Brain (organoid and tissue), 16 donors: ENCODE measurements at places on chromosomes 6 and 20.

- no peak for DNase-seq
These were observed 25.9 kb downstream of the PYGB start for GRCh38 chr20:25273541-25274358.

GRCh38 chr6:45922728-45923351 lies 92.8 kb downstream of the CLIC5 start:
- DNase-seq, result peak; percentile 85

GRCh38 chr6:13409991-13410390 lies 77.4 kb downstream of the GFOD1 start:
- no peak for DNase-seq

GRCh38 chr20:11847827-11848226 lies 69.9 kb upstream of the BTBD3 start:
- DNase-seq, result no peak

- DNase-seq, result no peak
These were observed 1.3 kb downstream of the MAS1 start for GRCh38 chr6:159892053-159892452.

- peak; percentile 83 for DNase-seq
These were observed 2.8 kb downstream of the SLC12A5 start for GRCh38 chr20:46031701-46032254.

- DNase-seq, result no peak
These were observed 250.8 kb upstream of the PRDM1 start for GRCh38 chr6:105835373-105835772.

- peak; percentile 54 for DNase-seq
These were observed 38.0 kb downstream of the PHIP start for GRCh38 chr6:79040083-79040482.

GRCh38 chr20:48826069-48826468 lies 1.7 kb downstream of the PREX1 start:
- peak; percentile 59 for DNase-seq

DNA sequence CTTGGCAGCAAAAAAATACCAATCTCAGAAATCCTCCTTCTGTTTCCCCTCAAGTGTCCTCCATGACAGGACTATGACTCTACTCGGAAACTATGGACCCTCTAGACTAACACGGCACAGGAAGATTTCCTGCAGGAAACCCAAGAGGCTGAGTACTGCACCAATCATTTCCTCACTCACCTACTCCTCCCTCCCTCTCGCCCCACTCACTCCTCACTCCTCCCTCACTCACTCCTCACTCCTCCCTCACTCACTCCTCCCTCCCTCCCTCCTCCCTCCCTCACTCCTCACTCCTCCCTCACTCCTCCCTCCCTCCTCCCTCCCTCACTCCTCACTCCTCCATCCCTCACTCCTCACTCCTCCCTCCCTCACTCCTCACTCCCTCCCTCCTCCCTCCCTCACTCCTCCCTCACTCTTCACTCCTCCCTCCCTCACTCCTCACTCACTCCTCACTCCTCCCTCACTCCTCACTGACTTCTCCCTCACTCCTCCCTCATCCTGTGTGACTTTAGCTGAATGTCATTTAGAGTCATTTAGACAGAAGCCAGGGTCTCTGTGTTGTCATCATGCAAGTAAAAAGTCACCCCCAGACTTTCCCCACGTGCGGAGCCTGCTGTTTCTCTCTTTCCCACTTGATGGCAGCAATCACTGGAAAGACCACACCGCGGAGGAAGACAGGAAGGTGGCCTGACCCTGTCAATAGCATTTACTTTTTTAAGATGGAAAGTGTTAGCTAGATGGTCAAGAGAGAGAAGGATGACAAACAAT lies 226.8 kb upstream of the PDE10A start:
- peak; percentile 79 for DNase-seq

- DNase-seq, result peak; percentile 47
These were observed 55.1 kb upstream of the ISM1 start for GRCh38 chr20:13166011-13166410.

DNA sequence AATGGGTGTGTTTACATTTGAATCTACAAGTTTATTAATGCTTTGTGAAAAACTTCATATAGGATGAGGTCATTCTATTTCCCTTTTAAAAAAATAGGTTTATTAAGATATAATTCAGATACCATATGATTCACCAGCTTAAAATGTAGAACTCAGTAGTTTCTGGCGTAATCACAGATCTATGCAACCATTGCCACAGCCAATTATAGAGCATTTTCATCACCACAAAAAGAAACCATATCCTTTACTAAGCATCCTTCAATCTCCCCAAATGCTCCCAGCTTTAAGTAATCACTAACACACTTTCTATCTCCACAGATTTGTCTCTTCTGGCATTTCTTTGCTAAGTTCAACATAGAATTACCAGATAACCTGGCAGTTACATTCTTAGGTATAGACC lies 137.2 kb downstream of the PTPRT start:
- DNase-seq, result no peak

DNA sequence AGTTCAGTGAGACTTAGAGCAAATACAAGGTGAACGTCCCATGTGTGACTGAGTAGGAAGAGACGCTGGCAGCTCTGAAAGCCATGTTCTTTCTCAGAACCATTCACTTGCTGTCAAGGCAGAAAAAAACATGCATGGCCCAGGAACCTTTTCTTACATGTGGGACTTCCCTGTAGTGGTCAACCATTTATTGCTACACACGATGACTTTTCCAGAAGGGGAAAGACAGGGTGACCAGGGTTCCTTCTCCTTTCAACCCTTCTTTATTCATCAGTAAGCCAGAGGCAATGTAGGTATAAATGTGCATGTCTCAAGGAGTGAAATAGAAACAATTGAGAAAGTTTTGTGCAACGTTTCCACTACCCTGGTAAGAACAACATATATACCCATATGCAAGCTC lies 189.0 kb downstream of the NFATC2 start:
- no peak for DNase-seq

DNA sequence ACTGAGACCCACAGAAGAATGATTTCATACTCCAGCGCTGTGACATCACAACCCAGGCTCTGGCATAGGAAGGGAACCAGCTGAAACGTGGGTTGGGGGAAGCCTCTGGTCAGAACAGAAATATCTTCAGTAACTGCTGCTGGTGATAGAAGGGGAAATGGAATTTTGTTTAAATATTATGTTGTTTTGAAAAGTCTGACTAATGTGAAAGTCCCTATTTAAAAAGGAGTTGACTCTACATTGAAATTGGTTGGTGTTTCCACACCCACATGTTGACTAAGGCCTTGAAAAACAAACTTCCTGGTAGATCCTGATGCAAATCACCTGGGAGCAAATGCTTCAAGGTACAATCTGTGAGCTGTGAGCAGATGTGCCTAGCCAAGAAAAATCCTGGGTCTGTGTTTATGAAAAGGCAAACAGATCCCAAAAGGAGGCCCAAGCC lies 24.5 kb upstream of the TCP11 start:
- DNase-seq, result no peak

DNA sequence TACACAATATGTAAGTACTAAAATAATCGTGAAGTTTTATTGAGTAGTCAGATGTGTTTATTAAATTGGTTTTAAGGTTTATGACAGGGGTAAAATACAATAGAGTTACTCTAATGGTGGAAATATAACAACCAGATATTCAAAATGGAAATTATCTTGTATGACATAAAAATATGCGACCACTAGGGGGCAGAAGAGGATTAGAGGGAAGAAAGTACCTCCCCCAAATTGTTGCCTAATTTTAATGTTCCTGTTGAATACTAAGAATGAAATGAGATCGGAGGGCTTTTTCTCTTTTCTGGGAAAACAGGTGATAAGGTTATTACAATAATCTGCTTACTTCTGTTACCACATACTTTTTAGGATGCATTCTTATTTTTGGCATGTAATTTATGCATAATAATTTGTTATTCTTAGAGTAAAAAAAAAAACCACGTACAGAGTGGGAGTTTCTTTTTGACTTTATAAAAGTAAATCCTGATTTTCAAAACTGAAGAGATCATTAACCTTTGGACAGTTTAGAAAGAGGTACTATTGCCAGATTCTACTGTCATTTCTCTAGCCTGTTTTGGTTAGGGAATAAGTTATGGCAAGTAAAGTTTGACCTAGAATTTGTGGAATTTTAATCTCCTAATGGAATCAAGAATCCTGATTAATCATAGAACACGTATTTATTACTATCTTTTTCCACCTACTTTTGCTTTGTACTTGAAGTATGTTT lies 159.2 kb downstream of the CD109 start:
- DNase-seq, result peak; percentile 73

- DNase-seq, result no peak
These were observed 260.1 kb upstream of the SGK1 start for GRCh38 chr6:134577998-134578397.

DNA sequence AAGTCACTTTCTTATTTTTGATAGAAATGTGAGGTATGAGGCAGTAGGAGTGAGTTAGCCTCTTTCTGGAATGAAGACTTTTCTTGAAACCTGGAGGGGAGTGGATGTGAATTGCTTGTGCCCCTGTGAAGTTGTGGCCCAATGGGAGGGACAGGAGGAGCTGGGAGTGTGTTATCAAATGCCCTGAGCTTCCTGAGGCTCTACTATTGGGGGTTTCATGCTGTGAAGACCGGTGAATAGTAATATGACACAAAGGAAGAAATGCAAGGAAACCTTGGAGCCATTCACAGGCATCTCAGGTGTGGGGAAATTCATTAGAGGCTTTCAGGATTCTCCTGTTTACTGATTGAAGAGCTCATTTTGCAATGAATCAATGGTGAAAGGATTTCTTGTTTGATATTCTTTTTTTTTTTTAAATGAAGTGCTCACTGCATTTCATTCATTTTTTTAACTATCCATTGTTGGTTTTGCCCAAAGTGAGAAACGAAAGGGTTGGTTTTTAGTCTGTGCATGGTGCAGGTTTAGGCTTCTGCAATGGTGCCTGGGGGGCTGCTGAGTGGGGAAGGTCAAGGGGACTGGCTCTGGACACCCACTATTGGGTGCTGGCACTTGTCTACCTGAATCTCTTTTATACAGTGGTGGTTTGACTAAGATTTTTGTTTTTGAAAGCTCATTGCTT lies 8.2 kb downstream of the RNF144B start:
- no peak for DNase-seq

- DNase-seq, result no peak
These were observed 247.9 kb downstream of the CDH4 start for GRCh38 chr20:61499859-61500554.

DNA sequence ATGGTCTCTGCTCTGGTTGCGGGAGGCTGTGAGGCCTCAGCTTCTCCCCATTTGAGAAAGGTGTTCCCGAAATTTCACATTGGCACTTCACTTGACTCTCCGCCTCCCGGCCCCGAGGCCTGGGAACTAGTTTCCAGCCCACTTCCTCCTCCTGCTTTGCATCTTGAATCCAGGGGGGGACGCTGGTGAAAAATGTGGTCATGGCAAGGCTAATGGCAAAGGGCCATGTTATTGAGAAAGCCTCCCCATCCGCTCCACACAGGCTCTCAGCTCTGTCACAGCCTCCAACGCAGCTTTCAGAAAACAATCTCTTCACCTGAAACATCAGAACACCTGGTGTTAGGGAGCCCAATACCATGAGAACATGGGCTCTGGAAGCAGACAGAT lies 5.6 kb downstream of the PLAGL2 start:
- DNase-seq, result no peak

- no peak for DNase-seq
These were observed 2.8 kb downstream of the CMTR1 start for GRCh38 chr6:37435816-37436215.

DNA sequence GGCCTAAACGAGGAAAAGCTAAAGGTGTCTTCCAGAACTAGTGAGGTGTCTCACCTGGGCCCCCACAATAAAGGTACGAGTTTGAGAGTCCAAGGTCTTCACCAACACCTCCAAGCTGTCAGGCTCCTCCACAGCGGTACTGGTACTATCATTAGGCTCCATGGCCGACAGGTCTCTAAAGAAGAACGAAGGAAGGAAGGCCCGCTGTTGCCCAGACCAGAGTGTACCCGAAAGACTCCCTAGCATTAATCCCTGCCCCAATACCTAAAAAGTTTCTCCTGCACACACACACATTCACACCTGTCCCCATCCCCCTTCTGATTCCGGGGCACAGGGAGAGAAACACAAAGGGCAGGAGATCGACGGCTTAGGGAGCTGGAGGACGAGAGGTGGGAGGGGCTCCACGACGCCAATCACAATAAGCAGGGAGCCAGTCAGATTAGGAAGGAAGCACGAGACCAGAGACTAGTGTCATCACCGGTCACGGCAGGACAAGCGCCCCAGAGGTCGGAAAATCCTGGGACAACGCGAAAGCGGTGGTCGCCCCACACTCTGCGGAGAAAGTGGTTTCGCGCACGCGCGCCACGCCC lies 764 bp downstream of the BAG6 start:
- DNase-seq, result no peak

DNA sequence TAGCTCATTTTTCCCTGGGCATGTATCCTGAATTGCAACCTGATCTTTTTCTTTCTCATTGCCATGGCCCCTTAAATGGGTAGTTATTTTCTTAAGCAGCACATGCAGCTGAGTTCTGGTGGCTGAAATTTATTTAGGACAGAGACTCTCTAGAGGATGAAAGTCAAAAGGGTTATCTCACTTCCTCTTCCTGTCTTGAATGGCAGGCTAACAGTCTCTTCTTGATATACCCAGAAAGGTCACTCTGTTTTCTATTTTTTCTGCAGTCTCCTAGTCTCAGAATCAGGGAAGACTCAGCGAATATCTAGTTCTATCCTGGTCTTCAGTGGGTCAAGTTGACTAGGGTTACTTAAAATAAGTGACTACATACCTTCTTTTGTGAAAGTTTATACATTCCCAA lies 243.3 kb downstream of the EPHA7 start:
- no peak for DNase-seq

DNA sequence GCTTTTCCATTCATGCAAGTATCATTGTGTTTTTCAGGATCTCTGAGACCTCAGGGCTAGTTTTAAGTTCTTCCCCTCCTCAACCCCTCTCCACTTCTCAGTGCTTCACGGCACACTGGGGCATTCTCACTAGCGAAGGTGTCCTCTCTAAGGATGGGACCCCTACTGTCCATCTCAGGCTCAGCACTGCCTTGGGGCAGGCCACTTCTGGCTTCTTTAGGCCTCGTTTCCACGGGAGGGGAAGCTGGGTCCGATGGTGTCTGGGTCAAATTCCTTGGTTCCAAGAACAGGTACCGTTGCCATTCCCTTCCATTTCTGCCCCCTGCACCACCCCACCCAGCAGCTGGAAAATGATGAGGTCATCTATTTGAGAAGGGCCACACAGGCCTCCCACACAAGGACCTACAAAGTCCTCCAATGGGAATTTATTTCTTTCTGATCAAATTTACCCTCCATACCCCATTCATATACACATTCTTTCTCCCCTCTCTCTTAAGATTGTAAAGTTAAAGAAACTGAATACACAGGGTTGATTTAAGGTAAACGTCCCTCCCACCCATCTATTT lies 17.2 kb downstream of the GNAS start:
- no peak for DNase-seq

DNA sequence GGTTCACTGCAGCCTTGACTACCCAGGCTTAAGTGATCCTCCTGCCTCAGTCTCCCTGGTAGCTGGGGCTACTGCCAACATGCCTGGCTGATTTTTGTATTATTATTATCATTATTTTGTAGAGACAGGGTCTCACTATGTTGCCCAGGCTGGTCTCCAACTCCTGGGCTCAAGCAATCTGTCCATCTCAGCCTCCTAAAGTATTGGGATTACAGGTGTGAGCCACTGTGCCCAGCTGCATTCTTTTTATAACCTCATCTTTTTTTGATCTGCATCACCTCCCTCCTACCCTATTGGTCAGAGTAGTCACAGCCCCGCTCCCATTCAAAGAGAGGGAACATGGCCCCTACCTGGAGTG lies 23.6 kb upstream of the IER3 start:
- DNase-seq, result no peak

- DNase-seq, result no peak
These were observed 8.7 kb upstream of the HLA-E start for GRCh38 chr6:30480536-30481156.
